ENCODE measurements at places on chromosomes 7 and 10.

DNA sequence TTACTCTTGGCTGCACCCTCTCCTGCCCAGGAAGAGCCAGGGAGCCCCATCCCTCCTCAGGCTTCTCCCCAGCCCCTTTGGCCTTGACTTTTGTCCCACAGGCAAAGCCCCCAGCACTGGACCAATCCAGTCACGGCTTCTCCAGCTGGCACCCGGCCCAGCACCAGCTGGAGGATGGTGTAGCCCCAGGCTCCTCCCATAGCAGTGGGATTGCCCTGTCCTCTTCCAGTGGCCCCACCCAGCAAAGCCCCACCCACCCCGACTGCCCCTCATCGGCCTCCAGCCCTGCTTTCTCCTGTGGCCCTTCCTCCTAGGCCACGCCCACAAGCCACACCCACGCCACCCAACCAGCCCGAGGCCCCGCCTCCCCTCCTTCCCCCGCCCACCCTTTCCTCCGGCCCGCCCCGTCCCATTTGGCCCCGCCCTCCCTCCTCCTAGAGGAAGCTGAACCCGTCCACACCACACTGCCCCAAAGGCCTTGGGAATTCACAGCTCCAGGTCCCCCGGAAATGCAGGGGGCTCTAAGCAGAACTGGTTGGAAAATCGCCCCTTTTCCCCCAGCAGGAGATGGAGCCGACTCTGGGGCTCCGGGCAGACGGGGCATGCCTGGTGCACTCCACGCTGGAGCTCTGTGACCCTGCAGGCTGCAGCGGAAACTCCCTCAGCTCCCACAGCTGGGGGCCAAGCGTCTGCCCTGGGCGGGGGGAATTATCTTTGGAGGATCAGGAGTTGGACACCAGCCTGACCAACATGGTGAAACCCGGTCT is 25.2 kb downstream of the GET4 start:
- no peak for DNase-seq

- no peak for DNase-seq
These were observed 156.1 kb upstream of the STEAP4 start for GRCh38 chr7:88462799-88463198.

- DNase-seq: no peak
These were observed 326.6 kb downstream of the PHF14 start for GRCh38 chr7:11300241-11300640.

DNA sequence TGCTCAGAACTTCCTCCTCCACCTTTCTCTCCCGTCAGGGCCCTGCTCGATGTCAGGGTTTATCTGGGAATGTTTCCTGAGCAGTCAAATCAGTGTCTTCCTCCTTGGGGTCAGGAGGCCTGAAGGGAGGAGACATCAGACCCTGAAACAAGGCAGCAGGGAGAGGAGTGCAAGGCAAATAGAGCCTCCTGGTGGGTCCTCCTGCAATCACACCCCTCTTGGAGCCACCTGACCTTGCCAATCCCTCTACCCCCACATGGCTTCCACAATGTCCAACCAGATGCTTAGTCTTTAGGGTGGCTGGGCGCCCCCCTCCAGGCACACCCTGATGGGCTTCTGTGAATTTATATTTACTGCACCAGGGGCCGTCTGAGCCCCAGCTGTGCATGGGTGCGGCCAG is 12.2 kb downstream of the GPR26 start:
- no peak for DNase-seq

DNA sequence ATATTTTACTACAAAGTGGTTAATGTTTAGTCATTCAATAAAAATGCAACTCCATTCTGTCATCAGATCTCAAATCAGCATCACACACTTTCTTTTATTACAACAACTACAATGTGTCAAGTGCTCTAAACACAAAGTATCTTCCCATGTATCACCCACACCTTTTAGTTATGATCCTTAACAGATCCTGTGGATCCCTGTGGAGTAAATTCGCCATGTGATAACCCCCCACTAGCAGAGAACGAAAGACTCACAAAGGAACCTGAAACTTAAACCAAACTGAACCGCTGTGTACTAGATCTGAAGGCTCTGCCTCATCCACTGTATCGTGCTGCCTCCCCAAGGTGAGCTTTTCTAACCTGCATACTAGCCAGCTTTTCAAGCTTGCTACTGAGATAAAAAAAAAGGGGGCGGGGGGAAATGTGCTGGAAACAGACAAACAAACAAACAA is 1.7 kb downstream of the DPY19L1 start:
- peak; percentile 51 for DNase-seq

- peak; percentile 17 for DNase-seq
These were observed 30.7 kb upstream of the APBB1IP start for GRCh38 chr10:26407406-26407969.

DNA sequence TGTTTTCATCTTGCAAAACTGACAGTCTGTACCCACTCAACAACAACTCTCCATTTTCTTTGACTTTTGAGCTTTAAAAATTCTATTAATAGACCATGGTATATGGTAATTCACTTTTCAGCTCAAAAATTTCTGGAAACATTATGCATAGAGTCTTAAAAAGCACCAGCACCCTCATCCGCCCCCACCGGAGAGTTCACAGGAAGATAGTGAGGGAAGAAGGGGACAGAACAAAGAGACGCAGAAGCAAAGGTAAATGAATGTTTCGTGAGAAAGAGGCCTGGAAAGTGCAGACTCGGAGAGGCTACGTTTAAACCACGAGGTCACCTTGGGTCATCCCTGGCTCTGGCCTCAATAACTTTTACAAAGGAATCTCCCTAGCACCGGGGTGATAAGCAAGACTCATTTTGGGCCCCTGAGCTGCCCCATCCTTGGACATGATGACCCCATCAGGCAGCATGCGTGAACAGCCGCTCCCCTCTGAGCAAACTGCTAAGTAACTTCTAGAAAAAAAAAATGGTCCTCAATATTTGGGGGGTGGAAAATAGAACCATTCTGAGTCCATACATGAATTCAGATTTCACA is 96.3 kb downstream of the CPXM2 start:
- no peak for DNase-seq

Measured in CD4-positive, alpha-beta T cell treated with Interleukin-2 at 100 ng/mL for 4 hours (primary cell).